ENCODE measurements at places on chromosomes 5 and 9.

DNA sequence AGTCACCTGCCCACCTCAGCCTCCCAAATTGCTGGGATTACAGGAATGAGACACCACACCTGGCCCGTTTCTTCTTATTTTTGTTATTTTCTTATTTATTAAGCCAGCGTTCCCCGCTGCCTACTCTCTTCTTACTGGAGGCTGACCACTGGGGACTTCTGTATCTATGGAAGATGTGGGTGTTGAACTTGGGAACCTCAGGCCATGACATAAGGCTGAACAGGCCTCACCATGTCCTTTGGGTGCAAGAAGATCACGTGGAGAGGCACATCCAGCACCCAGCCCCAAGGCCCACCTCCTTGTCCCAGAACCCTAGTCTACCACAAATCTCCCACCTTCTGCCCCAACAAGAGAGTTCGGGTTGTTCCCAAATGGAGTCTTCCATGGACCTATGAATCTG lies 59.4 kb upstream of the NEK6 start:
- no peak for DNase-seq

- DNase-seq, result no peak
Observed at GRCh38 chr5:155332618-155333017, 319.1 kb downstream of the KIF4B start.

GRCh38 chr9:22452415-22453010 lies 5.9 kb downstream of the DMRTA1 start:
- peak; percentile 8 for DNase-seq

GRCh38 chr9:95024097-95024671 lies 293.3 kb downstream of the FANCC start:
- DNase-seq, result no peak

DNA sequence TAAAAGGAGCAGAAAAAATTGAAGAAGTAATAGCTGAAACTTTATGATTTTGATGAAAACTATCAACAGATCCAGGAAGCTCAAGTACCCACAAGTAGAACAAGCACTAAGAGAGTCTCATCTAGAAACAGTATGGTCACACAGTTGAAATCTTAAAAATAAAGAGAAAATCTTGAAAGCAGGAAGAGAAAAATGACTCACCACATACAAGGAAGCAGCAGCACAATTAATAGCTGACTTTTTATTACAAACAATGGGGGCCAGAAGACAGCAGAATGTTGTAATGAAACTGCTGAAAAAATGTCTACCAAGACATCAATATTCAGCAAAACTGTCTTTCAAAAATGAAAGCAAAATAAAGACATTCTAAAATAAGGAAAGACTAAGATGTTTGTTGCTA lies 1108.3 kb upstream of the DMAC1 start:
- DNase-seq, result no peak

DNA sequence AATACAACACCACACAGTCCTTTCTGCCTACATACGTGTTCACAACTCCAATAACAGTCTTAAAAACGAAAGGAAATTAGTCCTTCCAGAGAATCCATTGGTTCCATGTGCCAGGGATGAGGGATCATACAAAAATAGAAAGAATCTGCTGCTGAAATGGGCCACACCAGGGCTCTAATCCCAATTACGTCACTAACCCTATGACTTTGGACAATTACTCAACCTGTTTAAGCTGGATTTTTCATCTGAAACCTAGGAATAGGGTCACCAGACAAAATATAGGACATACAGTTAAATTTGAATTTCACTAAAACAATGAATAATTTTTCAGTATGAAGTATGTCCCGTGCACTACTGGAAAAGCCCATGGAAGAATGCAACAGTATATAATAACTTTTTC lies 264.7 kb downstream of the YTHDC2 start:
- DNase-seq, result no peak

GRCh38 chr5:132037353-132037752 lies 23.1 kb upstream of the IL3 start:
- DNase-seq, result no peak

DNA sequence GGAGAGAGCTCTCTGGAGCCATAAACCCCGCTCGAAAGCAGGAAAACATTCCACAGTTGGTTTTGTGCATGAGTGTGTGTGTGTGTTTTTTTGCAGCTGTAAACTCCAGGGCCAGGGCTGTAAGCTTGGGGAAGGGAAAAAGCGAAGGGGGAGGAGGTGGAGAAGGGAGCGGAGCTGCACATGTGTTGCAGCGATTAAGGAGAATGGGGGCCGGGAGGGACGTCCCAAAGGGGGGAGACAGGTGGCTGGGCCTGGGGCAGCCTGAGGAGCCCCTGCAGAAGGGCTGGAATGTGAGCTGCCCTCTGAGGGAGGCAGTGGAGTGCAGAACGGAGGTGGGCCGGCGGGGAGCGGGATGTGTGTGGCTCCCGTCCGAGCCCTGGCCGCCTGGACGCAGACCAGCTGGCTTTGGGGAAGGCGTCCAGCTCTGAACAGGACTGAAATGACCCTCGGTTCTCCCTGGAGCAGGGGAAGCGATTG lies 2.7 kb upstream of the MYMK start:
- no peak for DNase-seq

- no peak for DNase-seq
Observed at GRCh38 chr9:7507026-7507425, 292.6 kb downstream of the DMAC1 start.

DNA sequence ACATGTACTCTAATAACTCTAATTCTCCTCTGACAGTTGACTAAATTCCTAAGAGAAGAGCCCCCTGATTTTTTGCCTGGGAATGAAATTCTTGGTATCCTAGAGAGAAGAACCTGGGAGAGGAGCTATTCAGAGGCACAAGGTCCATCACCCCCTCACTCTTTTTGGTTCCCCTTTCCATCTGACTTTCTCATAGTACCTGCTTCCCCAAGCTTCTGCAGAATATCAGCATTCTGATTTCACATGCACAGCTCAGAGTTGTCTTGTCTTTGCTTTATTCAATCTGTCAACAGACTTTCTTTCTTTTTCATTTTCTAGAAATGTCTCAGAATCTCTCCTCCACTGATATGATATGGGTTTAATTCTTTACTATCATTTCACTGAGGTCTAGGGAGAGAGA lies 141.5 kb upstream of the FBXL17 start:
- DNase-seq, result no peak

DNA sequence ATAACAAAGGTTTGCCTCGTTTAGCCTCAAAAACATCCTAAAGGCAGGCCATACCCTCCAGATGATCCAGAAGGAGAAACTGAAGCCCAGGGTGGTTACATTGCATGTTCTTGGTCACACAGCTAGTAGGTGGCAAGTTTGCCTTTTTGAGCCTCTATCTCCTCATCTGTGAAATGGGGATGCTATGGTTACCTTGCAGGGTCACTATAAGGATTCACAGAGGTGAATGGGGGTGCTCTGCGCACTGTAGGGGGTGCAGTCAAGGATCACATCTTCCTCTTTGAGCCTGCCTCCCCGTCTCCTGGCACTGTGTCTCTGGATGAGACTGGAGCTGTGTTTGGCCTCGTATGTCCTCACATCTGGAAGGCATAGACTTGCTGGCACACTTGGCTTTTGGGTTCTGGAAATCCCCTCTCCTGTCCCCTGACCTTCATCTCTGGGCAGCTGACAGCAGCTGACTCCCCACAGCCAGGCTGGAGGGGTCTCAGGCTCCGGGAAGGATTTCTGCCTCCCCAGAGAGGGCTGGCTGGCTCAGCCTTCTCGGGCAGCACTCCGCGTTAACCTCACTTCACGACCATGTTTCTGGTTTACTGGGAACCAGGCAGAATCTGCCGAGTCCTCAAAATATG lies 167.7 kb downstream of the RGS3 start:
- no peak for DNase-seq

DNA sequence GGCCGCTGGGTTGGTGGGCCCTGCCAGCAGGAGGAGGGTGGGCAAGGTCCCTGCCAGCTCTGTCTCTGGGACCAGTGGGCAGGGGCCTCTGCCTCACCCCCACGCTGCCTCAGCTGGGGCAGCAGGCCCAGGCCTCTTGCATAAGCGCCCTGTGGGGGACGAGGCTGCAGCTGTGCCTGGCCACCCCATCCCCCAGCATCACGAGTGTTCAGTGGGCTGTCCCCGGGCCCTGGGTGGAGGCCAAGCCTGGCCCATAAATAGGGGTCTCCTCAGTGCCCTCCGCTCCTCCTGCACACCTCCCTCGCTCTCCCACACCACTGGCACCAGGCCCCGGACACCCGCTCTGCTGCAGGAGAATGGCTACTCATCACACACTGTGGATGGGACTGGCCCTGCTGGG lies at the start of gene PTGDS:
Gene PTGDS, plus strand, starts transcription at position 282 of the 400 bp plus-strand sequence. Its CDS starts 75 bp downstream, at position 357.
- no peak for DNase-seq

GRCh38 chr5:149220750-149221149 lies 50.9 kb upstream of the AFAP1L1 start:
- DNase-seq, result no peak

GRCh38 chr5:113035096-113035495 lies 58.5 kb downstream of the DCP2 start:
- no peak for DNase-seq

DNA sequence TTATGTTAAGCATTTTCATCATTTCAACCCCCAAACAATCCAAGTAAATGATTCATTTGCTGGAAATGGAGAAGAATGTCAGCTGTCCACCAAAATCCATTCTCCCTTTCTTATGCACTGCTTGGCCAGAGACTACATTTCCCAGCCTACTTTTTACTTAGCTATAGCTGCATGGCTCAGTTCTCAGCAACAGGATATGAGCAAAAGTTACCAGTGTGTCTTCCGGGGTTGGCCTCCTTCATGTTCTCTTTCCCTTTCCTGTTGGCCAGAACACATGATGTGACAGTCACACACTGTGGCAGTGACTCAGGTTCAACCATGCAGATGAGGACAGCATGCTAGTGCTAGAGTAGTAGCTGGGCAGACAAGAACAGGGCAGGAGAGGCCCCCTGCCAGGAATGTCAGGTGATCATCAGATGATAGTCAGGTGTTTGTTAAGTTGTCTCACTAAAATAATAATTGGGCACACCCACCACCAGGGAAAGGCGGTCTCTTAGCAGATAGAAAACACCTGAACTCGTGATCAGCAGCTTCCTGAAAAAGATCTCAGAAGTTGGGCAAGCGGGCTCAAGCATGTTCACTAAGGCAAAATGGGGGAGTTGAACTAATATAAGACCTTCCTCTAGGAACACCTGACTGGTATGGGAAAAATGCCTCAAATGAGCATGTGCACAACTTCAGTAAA lies 12.2 kb downstream of the GPR150 start:
- DNase-seq, result no peak

GRCh38 chr9:115220319-115221005 lies 102.5 kb upstream of the TNC start:
- DNase-seq, result peak; percentile 20

DNA sequence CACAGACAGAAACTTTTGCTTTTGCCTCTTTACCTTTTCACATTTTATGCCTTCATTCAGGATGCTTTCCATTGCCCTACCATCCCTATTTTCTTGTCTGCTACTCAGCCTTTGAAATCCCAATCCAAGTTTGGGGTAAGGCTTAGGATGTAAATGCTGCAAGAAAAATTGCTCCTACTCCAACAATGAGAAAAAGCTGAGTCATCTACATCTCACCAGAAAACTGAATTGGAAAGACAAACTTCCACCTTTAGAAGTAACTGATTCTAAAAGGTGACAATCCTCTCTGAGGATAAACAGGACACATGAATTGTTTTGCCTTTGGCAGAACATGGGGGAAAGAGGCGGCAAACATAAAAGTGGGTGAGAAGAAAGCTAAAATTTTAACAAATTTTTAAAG lies 295.6 kb downstream of the NR2F1-AS1 start:
- DNase-seq, result no peak

- DNase-seq, result no peak
Observed at GRCh38 chr5:109695005-109695926, 5.5 kb downstream of the MAN2A1 start.

GRCh38 chr9:115198001-115198400 lies 80.0 kb upstream of the TNC start:
- no peak for DNase-seq

DNA sequence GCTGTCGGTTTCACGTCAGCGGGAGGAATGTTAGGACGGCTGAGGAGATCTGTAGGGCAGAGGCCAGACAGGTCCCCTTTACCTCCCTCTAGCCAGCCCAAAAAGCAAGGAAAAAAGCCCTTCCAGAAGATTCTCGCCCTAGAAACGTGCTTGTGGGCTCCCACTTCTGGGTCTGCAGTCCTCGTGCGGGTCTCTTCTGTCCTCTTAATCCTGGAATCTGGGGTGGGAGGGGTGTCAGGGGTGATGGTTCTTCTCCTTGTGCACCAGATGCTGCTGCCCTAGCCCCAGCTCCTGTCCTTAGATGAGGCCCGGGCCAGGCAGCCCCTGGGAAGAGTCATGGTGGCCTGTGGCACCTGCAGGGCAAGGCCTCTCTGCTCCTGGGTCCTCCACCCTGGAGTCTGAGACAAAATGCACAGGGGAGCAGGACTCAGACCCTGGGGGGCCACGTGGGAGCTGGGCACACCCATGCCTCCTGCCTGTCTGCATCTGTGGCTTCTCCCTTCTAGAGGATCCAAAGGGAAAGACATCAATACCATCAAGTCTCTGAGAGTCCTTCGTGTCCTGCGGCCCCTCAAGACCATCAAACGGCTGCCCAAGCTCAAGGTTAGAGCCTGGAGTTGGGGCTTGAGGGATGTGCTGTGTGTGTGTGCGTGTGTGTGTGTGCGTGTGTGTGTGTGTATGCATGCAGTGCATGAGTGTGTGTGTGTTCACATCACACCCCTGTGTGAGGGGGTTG lies 174.2 kb downstream of the CACNA1B start:
- no peak for DNase-seq

DNA sequence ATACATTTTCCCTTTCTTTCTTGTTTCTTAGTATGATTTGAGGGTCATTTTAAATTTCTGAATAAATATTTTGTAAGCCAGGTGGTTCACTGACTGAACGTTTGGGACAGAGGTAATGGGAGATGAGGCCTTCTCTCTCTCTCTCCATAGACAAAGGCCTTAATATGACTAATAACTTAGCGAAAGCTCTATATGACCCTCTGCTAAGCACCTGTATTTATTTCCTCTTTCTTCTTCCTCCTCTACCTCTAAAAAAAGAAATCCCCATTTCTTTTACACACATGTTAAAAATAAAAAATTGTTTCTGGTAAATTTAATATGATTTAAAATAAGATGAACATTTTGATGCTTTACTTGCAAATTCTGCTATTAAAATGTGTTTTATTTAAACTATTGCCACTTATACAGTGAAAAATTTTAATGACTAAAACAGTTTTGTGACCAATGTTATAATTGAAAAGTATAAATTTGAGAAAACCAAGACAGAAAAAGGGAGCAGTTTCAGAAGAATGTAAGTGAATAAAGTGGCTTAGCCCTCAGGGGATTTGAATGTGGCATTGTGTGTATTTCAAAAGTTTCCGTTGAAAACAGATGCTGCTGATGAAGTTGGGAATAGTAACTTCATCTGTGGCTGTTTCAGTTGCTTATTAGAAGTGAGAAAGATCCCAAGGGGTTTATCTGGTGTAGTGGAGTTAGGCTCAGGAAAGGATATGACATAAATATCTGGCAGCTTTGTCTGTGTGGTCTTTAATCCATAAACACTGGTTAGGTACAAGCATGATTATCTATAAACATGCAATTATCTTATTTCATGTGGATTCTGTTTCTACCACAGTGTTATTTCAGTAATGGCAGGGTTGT lies 128.6 kb upstream of the GRHPR start:
- DNase-seq, result no peak

DNA sequence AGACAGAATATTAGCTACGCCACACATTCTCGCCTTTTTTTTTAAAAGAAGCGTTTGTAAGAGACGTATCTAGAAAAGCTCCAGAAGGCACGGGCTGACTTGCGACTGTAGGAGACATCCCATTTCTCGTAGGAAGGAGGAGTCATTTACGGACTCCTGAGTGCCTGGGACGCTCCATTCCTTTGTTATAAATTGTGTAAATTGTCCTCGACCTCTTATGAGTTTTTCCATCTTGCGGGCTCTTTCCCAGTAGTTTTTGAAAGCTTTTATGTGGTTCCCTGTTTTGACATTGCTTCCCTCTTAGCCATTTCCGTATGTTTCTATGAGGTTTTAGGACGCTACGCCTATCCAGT lies 1.0 kb downstream of the RABL6 start:
- DNase-seq, result no peak

Measured in NCI-H1105 (cell line).